ENCODE measurements at places on chromosomes 5 and 9.

GRCh38 chr9:18855656-18856055 lies 177.4 kb downstream of the SAXO1 start:
- no peak for DNase-seq

GRCh38 chr5:160092514-160092913 lies 26.7 kb downstream of the PWWP2A start:
- DNase-seq: no peak

GRCh38 chr5:143170104-143170503 lies 233.4 kb downstream of the NR3C1 start:
- DNase-seq: no peak

DNA sequence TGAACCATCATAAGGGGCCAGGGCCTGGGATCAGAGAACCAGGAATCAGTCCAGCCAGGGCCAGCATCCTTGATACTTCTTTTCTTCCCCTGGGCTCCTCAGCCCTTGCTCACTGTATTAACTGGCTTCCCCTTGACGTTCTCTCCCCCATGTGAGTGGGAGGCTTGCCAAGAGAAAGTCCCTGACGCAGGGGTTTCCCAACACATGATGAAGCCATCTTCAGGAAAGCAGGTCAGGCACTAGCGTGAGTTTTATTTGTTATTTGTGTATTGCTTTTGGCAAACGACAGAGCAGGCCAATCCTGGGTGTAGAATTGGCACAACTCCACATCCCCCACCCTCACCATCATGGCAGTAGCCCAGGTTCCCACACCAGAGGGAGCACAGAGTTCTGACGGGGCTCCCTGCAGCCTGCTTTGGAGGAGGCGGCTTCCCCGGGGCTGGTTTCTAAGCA lies 165.5 kb upstream of the NFIL3 start:
- peak; percentile 38 for DNase-seq

DNA sequence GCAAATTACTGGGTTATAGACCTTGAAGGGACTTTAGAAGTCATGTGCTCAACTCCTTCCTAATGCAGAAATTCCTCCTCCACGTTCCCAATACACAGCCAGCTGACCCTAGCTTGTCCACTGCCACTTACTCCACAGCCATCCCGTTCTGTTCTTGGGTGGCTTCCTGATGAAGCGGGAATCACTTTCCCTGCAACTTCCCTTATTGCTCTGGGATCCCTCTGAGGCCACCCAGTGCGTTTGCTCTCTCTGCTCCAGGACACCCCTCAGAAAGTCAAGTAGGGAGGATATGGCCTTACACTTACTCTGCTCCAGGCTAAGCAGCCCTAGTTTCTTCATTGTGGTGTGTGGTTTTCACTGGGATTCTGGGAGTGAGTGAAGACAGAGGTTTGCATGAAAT lies 55.5 kb downstream of the GALNT12 start:
- no peak for DNase-seq

DNA sequence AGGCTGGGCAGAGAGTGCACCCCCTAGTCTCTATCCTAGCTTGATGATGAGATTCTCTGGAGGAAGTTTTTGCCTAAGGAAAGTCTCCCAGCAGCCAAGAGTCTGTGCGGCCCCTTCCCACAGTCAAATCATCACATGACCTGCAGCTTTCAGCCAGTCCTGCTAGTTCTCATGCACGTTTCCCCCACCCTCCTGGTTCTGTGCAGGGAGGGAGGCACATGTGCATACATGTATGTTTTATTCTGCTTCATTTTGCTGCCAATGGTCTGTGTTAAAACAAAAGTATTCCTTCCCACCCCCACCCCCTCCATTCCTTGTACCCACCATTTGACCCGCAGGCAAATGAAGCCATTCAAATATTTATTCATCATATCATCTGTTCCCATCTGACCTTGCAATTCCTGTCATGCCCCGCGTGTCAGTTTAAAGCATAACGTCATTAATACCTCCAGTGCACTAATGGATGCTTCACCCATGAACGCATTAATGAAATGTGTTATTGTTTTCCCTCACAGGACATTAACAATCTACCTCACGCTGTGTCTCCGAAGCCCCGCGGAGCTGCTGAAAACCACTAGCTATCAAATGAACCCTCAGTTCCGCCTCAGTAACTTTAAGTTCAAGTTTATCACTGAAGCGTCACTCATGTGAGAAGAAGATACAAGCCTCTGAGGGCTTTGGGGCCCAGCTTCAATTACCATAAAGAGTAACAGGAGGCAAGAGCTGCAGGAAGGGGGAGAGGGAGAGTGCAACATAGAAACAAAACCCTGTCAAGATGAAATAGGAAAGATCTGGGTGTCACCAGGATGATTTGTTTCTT lies 139.6 kb downstream of the RASEF start:
- no peak for DNase-seq

DNA sequence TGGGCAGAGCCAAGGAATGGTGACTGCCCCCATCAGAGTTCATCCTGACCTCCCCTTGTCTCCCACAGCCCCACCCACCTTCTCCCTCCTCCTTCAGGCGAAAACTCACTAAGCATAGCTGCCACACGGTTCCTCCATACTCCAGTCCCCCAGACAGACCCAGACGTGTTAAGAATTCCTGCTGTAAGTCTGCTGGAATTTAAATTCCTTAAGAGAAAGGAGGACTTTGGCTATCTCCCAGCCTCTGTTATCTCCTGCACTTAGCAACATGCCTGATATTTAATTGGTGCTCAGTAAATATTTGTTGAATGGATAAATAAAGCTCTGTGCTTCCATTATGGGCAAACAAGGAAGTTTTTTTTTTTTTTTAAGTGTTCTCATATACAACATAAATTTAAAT lies 213.7 kb downstream of the RFK start:
- DNase-seq: peak; percentile 81

GRCh38 chr5:67773411-67774266 lies 441.9 kb upstream of the PIK3R1 start:
- peak; percentile 83 for DNase-seq

DNA sequence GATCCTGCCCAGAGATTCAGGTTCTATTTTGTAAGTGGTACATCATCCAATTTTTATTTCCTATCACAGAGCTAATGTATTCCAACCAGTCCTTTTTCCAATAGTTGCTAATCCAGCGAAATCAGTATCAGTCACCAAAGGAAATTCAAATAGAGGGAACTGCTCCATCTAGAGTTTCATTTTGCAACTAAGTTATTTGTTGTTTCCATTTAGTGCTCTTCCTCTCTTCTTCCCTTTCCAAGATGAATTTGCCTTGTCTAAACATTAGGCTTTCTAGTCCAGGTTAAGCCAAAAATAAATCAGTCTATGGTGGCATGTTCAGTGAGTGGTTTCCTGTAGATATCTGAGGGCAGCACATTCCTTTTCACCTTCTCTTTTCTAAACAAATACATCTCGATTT lies 79.8 kb upstream of the SPATA31D4 start:
- DNase-seq: peak; percentile 50

DNA sequence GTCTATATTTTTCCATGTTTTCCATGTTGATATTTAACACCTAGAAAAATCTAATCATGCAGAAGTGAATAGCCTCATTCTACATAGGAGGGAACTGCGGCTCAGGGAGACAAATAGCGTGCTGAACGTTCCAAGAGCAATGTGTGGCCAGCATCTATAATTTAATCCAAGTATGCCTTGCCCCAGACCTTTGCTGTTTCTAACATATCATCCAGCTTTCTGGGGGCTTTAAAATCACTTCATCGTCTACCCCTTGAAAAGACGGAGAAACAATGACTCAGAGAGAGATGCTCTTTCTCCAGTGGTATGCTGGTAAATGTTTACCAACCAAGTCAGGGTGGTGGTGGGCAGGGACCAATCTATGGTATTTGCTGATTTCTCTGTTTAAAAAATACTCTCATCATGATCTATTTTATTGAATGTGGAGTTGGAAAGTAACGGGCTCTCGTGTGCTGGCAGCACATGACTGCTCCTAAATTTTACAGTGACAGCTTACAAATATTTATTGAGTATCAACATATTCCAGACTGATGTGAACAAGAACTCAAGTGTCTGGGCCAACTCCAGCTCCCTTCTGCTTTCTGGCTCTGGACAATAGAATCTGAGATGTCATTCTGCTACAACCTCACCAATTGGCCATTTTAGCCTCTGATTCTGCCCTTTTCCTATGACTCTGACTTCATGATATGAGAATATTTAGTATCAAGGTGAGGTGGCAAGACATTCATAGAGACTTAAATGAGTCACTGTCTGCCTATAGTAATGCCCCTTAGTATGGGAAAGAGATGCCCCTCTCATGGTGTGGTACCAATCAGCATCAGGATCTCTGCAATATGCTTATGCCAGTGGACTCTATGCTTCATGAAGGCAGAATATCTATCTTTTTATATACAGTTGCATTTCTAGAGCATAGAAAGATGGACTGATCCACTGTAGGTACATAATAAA lies 407.4 kb upstream of the TNC start:
- no peak for DNase-seq

DNA sequence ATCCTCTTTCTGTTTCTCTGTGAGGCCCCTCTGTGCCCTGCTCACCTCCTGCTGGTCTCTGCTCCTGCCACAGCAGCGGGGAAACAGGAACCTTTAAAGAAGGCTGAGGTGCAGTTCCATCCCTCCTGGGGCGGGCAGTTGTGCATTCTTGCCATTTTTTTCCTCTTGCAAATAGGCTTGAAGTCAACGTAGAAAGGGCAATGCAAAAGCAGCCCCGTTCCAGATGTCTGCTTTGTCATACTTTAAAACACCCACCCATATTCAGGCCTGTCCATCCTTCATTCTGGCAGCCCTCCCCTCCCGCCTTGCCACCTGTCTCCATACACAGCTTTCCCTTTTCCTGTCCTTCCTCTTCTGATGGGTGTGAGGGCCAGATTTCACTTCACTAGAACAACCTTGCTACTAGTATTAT lies 65.4 kb upstream of the KLF9 start:
- DNase-seq: peak; percentile 41

DNA sequence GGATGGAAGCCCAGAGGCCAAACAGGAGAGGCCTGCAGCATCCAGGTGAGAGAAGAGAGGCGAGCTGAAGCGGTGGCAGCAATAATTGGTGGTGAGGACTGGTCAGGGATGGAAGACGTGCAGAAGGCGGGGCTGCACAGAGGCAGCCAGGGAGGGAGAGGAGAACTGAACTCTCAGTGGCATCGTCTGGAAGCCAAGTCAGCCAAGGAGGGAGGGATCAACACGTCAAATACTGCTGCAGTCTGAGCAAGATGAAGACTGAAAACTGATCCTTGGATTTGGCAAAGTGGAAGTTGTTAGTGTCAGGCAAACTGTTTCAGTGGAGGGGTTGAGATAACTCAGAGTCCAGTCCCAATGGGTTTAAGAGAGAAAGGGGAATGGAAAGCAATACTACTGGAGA lies 145.4 kb downstream of the CDK5RAP2 start:
- DNase-seq: peak; percentile 61
